ENCODE measurements at places on chromosomes 4 and X. TPM values are rescaled to one million over a fixed set of nuclear protein-coding genes. Genes with fewer than 3 reads are reported as not detected.

PABPC1L2A gene
- not detected for total RNA-seq

SH3D19 gene
- total RNA-seq = 92.8 TPM

NEXMIF gene
- not detected for total RNA-seq

NKRF gene
- 12.0 TPM for total RNA-seq

FAM9B gene
- not detected for total RNA-seq

CT45A2 gene
- not detected for total RNA-seq

G6PD gene
- 159 TPM for total RNA-seq

FANCB gene
- total RNA-seq = 7.9 TPM

CWH43 gene
- not detected for total RNA-seq

YIPF7 gene
- total RNA-seq = not detected

RNF128 gene
- not detected for total RNA-seq

BEX4 gene
- 30.3 TPM for total RNA-seq

GPR119 gene
- total RNA-seq = not detected

PCDH19 gene
- total RNA-seq = 4.3 TPM

ZDHHC9 gene
- 38.2 TPM for total RNA-seq

BRS3 gene
- total RNA-seq = not detected

NAA11 gene
- not detected for total RNA-seq

CXCL10 gene
- total RNA-seq = not detected

ERAS gene
- not detected for total RNA-seq

GAGE12F gene
- total RNA-seq = not detected

CHRNA9 gene
- not detected for total RNA-seq

MAGED4 gene
- 25.3 TPM for total RNA-seq

FRMPD4 gene
- total RNA-seq = not detected

SPINK2 gene
- total RNA-seq = not detected

GYG2 gene
- 0.22 TPM for total RNA-seq

CDKL2 gene
- 0.55 TPM for total RNA-seq

F8A3 gene
- total RNA-seq = 9.7 TPM
